GM04504 (cell line): ENCODE measurements at places on chromosomes 12 and 14.
A peak's percentile ranks its signal among the peaks of the same experiment; 100 is the strongest.

DNA sequence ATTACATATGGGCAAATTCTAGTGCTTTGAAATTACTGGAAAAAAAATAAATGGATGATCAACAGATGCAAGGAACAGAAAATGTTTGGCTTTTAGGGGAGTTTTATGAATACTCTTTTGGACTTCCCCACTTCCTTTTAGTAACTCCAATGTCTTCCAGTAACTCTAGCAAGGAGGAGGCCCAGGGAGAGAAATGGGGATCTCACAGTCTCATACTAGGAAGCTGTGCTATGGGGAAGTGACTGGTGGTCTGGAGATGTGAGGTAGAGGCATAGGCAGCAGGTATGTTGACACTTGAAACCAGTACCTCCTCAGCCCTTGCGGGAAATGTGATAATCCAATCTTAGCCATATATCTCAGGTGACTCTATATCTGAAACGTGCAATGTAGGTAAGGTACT, 68.1 kb downstream of the CRADD start:
- DNase-seq = no peak

- DNase-seq = no peak
These were observed 15.3 kb downstream of the RFLNA start for GRCh38 chr12:124310178-124310577.

GRCh38 chr12:55828357-55828756, 1.0 kb downstream of the DNAJC14 start:
- no peak for DNase-seq

DNA sequence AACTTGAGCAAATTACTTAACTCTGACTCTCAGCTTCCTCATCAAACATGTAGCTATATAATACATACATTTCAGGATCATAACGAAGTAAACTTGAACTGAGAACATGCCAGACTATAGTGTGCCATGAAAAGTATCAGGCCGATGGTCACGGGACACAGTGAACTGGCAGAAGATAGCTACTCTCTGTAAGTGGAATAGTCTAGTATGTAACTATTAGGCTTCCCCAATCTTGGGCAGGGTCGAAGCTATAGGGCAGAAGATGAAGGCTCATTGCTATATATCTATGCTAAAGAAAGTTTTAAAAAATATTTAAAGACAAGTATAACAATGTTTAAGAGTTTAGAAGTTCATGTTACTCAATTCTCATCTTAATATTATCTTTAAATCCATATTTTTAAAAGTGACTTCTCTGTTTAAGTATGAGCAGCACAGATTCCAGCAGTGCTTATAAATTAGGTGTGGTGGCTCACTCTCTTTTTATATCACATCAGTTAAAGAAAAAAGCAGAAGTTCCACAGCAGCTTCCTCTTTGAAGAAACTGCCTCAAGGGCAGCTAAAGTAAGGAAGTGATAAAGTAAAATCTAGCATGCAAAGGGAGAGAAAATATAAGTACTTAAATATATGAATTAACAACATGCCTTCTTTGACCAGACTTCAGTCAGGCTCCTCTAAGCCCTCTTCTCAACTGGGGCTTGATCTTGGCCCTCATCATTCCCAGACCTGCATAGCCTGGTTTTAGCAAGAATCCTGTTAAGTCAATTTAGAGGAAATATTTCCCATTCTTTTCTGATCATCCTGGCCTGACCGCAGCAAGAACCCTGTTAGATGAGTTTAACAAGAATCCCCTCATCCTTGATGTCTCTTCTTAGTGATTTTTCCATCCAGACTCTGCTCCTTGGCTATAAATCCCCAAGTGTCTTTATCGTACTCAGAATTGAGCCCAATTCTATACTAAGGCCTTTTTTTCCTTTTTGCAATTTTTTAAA, 8.4 kb upstream of the GLIPR1 start:
- DNase-seq = no peak

- peak; percentile 29 for DNase-seq
These were observed 412.3 kb downstream of the RPS29 start for GRCh38 chr14:49173765-49174373.

DNA sequence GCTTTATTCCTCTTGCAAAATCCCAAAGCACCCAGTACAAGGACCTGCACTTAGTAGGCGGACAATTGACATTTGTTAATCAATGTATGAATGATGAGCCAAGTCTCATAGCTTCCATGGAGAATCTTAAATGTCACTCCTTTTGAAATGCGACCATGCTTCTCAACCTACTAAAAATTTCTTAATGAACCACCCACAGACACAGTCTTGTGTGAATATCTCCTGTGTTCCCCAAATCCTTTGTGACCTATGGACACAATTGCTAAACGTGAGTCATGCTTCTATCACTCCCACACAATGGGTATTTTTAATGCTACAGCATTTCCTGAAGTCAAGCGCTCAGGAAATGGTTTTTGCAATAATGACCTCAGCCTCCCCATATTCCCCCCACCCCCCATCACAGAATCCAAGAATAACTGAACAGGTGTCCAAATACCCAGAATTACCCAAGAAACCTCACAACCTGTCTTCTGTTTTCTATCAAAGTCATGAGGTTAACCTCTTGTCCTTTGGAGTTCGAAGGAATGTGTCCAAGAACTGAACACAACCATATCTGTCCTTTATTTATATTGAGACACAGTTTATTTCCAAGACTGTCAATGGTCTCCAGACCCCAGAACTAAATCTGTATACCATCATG, 163.6 kb upstream of the PLEKHG7 start:
- no peak for DNase-seq

DNA sequence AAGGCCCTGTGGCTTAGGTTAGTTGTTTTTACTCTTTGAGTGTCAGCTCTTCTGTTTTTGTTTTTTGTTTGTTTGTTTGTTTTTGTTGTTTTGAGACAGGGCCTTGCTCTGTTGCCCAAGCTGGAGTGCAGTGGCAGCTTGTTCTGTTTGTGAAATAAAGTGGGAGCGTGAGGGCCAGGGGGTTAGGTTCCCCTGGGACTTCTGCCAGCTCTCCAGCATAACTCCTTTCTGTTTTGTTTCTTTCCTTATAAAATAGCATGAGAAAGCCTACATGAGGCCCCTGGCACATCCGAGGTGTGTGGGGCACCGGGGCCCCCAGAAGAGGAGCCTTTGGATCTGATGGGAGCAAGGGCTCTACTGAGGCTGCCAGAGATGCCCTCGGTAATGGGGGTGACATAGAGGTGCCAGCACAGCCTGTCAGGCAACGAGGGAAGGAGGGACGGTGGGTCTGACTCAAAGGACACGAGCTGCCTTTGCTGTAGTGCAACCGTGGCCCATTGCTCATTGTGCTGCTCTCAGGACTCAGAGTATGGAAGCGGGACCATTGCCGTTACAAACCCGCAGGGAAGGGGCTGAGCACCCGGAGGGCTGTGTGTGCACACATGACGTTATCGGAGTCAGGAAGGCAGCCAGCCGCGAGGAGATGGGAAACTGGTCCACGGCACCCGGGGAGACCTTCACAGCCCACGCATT, 9.1 kb upstream of the SERPINA11 start:
- no peak for DNase-seq

DNA sequence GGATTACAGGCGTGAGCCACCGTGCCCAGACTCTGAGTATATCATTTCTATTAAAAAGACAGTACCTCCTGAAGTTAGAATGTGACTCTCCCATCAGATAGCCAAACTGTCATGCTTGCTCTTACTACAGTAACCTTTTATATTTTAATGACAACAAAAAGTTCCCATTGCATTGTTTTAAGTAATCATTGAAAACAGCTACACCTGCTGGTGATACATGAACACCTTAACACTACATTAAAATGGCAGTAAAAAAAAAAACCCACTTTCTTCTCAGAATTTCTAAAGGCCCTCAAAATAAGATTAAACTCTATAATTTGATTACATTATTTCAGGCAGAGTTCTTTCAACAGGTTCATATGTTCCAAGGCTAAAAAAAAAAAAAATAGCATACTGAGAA, 76.7 kb downstream of the SH2B3 start:
- DNase-seq = no peak

- no peak for DNase-seq
These were observed 9.5 kb upstream of the SAV1 start for GRCh38 chr14:50677527-50678063.

- no peak for DNase-seq
These were observed 36.6 kb downstream of the RASSF8 start for GRCh38 chr12:25994901-25995625.

- no peak for DNase-seq
These were observed 106.0 kb upstream of the CCDC196 start for GRCh38 chr14:66380143-66380542.

DNA sequence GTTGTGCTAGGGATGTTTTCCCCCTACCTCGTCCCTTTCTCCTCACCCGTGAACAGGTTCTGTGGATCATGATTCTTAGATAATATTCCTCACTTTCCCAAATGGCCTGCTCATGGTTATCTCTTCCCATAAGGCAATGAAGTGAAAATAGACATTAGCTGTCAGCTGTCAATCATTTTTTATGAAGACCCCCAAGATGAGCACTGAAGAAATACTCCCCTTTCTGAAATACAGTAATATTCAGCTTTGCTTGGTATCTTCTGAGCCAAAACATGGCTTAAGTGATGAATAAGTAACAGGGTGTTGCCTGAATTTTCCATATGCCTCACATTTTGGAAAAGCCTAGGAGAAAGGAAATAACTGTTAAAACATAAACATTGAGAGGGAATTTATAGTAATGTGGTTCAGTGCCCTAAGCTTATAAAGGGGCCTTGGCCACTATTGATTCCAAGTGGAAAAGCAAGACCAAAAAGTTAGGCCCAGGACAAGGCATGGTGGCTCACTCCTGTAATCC, 70.7 kb upstream of the NAP1L1 start:
- no peak for DNase-seq

DNA sequence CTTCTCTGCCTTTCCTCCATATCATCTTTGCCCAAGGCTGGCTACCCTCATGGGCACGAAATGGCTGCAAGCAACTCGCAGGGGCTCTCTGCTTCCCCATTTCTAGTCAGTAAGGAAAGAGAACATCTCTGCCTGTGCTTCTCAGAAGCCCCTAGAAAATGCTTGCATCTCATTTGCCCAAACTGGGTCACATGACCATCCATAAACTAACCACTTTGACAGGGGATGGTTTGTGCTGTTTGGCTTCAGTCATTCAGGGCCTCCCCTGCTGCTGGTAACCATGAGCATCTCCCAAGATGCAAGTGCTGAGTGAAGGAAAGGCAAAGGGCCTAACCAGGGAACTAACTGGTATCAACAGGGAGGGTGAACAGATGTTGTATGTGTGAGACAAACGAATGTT, 91.1 kb downstream of the CCDC60 start:
- no peak for DNase-seq

- DNase-seq = no peak
These were observed 57.5 kb upstream of the TMEM263 start for GRCh38 chr12:106897981-106898901.

DNA sequence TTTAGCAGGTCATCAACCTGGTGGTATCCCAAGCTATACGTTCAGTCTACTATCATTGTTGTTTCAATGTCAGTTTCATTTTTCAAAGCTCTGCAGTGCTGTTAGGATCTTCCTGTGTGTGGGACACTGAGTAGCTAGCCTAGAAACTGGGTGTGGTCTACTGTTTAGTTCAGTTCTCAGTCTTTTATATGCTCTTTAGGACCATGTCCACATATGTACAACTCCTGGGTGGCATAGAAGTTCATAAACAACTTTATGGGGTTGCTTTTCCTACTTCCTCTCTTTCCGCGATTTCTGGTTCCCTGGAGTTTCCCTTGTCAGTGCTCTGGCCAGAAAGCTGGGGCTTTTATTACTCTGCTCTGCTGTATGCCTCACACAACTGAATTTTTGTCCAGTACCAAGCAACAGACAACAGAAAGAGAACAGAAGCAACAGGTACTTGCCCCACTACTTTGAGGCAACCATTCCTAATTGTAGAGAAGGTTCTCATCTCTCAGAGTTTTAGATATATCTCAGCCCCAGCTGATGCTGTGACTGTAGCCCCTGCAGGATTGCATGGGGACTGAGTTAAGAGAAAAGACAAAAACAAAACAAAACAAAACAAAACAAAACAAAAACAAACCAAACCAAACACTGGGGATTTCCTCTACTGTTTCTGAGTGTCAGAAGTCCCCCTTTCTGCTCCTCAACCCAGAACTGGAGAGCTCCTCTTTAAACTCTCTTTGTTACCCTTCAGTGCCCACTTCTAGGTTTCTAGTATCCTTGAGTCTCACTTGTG, 30.3 kb downstream of the MIS18BP1 start:
- no peak for DNase-seq

DNA sequence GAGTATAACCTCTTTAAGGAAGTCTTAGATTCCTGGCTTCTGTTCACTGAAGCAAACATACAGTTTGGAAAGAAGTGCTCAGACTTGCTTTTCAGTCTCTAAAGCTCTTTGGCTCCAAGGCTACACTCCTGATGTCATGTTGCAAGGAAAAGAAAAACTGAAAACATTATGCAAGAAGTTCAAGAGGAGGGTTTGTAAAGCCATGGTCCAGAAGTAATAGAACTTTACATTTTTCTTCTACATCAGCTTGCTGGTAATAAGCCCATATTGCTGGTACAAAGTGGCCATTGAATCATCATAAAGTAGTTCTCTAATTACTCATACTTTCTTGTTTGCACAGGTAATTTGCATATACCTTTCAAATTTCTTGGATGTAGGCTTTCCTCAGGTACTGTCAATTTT, 83.6 kb downstream of the BBS10 start:
- no peak for DNase-seq

- no peak for DNase-seq
These were observed 120.7 kb downstream of the HECTD4 start for GRCh38 chr12:112261559-112261958.

DNA sequence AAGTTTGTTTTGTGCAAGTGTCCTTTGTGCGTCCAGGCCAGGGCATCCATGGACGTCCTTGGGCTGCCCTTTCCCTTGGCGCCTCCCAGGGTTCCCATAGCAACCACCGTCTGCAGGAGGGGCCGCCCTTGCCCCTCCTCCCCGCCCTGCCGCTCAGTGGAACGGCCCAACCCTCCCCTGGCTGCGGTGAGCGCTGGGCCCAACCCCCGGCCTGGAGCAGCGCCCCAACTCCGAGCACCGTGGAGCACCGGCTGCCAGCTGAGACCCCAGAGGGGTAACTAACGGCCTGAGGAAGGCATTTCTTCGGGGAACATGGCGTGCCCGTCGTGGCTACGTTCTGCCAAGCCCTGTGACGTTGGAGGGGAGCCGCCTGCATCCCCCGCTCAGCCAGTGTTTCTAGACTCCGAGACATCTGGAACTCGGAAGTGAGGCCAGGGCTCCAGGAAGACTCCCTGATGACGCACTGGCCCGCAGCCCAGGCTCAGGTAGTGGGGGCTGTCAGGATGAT, 5.3 kb upstream of the ACACB start:
- peak; percentile 65 for DNase-seq
